GM10248 (cell line): ENCODE measurements at places on chromosomes 5 and 9.

DNA sequence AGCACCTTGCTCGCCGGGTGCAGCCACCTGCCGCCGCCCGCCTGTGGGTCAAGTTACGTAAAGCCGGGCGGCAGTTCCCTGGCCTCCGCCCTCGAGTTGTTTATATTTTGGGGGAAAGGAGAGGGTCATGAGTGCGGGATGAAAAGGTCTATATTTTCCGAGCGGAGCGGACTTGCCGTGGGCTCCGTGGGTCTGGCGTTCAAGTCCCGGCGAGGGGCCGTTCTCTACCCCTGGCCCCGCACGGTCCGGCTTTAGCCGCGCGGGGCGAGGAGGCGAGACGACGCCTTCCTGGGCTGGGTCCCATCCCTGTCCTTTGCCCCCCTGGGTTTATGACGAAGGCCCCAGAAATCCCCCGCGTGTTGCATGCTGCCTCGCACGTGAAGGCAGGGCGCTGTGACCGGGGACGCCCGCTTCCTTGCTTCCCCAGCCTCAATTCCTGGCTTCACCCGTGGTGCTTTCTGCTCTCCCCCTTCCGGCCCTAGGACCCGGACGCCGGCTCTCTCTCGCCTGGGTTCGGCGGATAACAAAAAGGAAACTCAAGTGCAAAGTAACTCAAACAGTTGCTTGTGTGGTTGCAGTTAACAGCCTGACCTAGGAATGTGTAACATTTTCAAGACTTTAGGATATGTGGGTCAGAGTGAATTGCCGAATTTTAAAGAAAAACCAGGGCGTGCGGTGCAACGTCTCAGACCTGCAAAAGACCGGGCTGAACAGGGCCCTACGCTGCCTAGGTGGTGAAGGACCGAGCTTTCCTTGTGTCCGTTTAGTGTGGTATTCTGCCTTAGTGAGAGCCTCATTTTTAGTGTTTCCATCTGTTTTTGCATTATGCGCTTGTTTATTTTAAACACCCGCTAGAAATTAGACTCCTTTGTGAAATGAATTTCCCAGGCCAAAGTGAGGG is 810 bp downstream of the VPS13A start:
- peak; percentile 48 for DNase-seq

DNA sequence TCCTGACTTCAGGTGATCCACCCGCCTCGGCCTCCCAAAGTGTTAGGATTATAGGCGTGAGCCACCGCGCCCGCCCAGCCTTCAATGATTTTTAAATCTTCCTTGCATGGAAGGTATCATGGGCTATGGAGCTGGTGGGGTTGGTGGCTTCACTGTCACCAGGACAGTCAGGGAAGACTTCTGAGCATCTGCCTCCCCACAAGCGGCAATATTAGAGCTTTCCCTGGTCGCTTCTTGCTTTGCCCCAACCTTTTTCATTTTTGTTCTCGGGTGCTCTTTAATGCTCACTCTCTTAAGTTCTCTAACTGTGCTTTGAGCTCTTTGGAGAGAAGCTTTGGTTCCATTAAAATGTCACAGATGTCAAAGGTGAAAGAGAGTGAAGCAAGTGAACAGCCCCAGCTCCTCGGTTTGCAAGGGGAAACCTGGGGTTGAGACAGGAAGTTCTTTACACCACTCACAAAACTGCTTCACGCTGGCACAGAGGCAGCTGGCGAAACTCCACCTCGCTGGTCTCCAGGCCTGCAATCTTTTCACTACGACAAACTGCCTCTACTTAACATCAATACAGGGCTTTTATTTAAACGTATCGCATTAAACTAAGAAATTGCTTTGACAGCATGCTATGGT is 142.5 kb upstream of the RETREG1 start:
- DNase-seq, result peak; percentile 20

GRCh38 chr5:149526845-149527590 is 24.2 kb downstream of the CSNK1A1 start:
- no peak for DNase-seq

DNA sequence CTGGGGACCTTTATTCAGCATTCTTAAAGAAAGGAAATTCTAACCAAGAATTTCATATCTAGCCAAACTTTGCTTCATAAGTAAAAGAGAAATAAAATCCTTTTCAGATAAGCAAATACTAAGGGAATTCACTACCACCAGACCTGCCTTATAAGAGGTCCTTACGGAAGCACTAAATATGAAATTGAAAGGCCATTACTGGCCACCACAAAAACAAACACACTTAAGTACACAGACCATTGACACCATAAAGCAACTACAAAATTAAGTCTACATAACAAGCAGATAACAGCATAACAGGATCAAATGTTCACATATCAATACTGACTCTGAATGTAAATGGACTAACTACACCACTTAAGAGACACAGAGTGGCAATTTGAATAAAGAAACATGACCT is 361.4 kb upstream of the POU5F2 start:
- DNase-seq, result no peak

GRCh38 chr9:116270546-116270945 is 117.0 kb downstream of the PAPPA start:
- DNase-seq, result no peak

- peak; percentile 39 for DNase-seq
These were observed 185.7 kb downstream of the NR3C1 start for GRCh38 chr5:143217804-143218160.

- no peak for DNase-seq
These were observed 673.9 kb upstream of the KLF4 start for GRCh38 chr9:108163321-108164005.

DNA sequence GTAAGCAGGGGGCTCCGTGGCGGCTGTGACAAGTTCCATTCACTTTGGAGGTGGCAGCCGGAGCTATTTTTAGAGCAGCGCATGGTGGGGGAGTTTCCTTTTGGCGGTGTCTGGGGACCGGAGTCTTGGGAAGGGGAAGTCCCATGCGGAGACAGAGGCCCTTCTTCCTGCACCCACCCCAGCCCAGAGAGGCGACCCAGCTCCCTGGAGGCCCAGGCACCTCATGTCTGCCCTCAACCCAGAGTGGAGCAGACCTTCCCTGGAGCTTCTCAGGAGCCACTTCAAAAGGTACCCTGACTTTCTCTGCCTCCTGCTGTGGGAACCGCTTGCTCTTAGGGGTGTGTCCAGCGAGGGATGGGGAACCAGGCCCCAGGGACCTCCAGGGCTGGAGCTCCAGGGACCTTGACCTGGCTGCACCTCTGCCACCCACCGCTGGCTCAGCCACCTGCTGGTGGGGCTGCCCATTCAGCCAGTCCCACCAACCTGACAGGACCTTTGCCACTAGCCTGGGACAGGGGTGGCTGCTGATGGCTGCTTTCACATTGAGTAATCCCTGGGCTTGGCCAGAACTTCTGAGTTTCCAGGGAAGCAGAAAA is 34.1 kb downstream of the NEK6 start:
- peak; percentile 76 for DNase-seq

DNA sequence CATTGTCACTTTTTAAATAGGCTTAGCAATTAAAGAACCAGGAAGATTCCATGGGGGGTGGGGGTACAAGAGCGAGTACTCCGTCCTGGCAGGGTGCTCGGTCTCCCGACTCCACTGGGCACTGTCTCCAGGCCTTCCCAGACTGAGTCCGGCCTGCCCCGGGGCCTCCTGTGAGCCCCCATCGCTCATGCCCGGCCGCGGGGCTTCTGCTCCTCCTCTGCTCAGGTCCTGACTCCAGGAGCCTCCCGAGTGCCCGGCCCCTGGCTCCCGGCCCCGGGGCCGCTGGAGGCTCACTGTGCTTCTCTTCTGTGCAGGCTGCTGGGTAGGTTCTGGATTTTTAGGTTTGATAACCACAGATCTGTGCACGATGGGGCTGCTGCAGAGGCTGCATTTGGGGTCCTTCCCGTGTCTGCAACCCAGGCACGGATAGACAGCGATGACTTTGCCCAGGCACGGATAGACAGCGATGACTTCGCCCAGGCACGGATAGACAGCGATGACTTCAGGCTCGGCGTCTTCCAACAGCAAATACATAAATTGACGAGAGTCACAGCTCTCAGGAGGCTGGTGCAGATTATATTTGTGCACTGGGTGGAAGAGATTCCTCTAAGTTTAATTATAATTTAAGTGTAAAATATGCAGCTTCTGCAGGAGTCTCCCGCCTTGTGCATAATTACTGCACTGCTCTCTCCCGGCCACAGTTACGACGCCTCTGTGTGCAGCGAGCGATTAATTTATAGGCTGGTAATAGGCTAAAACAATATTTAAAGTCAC is 74.8 kb upstream of the RXRA start:
- DNase-seq, result no peak

DNA sequence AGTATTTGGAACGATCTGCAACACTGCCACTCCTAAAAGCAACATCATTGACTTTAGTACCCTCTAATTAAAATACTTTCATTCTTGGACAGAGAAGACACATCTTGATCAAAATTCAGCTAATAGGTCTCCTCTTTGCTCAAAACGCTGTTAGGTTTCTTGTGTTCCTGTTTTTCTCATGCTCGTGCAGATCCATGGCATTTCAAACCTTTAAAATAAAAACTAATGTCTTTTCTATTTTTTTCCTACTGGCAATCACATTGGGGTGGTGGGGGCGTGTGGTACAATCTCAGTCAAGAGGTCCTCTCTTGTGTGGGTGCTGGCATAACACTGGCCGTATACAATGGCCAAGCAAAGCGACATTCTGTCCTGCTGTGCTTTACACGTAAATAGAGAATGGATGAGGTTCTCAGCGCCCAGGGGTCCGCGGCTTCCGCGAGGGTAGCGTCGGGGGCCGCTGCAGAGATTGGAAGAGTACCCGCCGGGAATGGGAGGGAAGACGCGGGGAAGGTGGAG is 315 bp upstream of the GPR150 start:
- no peak for DNase-seq

DNA sequence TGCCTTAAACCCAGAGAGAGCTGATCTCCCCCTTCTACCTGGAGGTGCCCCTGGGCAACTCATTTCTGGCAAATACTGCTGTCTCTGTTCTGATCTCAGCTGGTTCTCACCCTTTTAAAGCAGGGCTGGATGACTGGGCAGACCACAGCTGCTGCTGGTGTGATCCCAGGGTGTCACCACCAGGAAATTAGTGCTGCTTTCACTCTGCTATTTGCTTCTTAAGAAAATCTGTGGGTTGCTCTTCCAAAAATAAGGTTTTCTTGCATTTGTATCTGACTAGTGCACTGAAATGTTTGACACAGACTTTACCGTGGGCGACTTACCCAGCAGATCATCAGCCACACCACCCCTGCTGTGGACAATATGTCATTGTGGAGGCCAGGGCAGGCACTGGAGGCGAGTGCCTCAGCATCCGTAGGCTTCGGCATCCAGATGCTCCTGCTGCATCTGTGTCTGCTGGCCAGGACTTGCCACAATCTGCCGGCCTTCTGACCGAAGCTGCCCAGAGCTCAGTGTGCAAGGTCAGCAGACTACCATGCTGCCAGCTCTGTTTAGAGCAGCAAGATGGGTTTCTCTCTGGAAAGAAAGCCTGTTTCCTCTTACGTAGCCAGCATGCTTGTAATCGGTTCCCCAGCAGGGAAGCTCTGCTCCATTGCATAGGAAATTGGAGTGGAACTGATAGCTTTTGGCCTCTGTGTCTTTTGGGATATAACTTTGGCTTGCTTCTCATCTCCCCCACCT is 13.6 kb downstream of the ARHGAP26 start:
- peak; percentile 28 for DNase-seq
